ENCODE measurements at places on chromosomes 6 and 20.

DNA sequence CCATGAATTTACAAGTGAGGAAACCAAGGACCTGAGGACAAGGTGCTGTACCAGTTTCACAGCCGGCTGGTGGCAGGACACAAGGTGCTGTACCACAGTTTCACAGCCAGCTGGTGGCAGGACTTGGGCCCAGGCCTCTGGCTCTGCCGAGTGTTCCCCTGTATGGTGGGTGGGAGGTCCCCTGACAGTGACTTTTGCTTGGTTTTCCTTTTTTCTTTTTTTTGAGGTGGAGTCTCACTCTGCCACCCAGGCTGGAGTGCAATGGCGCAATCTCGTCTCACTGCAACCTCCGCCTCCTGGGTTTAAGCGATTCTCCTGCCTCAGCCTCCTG, 212.4 kb downstream of the LY86 start:
- no peak for DNase-seq

GRCh38 chr6:148885925-148886845, 139.4 kb downstream of the UST start:
- DNase-seq, result no peak

DNA sequence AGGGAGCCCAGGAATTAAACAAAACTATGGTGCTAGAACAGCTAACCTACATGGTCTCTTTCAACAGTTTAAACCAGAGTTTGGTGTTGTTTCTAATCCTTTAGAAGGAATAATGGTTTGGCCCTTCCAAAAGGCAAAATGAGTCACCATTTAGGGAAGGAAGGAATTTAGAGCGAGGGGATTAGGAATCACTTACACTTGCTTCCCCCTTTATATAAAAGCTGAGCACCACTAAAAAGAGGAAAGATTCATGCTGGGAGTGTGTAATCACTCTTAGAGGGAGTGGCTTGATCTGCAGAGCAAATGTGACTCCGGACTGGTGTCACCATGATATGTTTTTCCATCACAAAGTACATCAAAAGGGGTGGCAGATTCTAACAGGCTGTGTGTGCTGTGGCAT, 63.6 kb downstream of the F13A1 start:
- no peak for DNase-seq

GRCh38 chr6:6591778-6592465, 3.4 kb downstream of the LY86 start:
- DNase-seq, result peak; percentile 16

DNA sequence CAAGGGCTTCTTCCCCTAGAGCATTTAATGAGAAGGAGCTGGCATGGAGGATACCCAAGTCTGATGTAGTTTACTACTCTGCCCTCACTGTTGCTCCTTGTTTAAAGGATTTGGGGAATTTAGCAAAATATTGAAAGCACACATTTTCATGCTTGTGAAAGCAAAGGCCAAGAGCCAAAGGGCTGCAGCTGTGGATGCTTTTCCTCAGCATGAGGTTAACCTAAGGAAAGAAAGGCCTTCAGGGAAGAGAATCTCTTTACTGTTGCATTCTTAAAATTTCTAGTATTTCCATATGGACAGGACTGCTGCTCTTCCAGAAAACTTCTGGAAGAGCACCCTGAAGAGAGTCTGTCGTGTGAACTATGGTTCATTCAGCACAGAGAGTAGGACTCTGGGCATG, 45.9 kb upstream of the SASH1 start:
- DNase-seq, result no peak

DNA sequence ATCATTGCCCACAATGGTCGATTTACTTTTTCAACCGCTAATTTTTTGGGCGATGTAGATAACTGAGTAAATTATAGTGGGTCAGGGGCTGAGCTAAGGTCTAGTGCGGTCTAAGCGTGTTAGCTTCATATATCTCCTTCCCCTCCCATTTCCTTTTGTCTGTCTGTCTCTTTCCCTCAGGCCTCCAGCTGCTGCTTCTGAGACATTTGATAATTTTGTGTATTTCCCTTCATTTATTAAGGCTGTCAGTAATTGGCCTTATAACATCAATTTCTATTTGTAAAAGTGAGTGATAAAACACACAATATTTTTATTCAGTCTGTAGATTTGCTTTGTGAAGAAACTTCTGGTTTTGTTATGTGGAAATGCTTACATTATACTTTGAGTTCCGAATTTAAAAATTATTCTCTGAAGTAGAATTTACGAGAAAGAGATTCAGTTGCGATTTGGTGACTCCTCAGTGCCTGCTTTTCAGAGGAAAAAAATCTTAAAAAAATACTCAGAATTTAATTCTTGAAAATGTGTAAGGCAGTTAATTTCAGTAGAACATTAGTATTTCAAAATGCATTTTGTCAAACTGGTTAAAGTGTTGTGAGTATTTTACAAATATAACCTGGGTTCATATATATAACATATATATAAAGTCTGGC, 1.4 kb downstream of the TMEM170B start:
- DNase-seq, result no peak

- DNase-seq, result peak; percentile 78
Measured at GRCh38 chr6:27505209-27506027, 32.5 kb upstream of the ZNF184 start.

DNA sequence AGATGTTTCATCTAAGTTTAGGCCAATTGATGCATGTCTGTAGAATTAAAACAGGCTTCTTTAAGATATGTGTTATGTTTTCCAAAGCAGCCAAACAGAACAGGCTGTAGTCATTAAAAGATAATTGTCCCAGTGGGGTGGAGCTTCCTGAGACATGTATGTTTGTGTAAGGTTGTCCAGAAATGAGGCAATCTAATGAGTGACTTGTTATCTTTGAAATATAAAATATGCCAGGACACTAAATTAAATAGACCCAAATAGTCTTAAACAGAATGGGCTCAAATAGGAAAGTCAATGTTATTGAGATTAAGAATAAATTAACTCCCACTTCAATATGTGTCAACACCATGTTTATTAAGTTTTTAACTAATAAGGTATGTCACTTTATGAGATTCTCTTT, 204.7 kb upstream of the RNF217 start:
- no peak for DNase-seq

GRCh38 chr6:120254651-120255050, 905.1 kb upstream of the MAN1A1 start:
- no peak for DNase-seq

GRCh38 chr20:8583566-8584043, 451.5 kb downstream of the PLCB1 start:
- DNase-seq, result no peak

DNA sequence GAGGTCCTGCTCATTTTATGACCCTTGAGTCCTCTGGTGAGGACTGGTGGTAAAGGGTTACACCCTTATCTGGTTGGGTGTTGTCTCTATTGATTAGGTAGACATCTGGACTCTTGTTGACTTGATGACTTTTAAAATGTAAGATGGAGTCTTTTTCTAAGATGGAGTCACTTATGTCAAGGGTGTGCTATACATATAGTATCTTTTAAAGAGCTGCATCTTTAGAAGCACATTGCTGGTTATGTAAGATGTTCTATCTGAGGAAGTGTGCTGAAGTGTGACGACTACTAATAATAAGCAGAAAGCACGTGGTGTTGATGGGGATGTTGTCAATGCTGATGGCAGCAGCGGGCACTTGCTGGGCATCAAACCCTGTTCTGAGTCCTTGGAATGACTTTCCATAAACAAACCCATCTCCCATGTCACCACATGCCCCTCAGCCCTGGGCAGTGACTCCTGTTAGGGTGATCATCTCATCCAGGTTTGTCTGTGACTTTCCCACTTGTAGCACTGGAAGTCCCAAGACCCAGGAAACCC, 229.6 kb downstream of the EYA2 start:
- DNase-seq, result no peak

- no peak for DNase-seq
Measured at GRCh38 chr6:132088150-132088549, 137.0 kb upstream of the CCN2 start.

All from CD4-positive, alpha-beta T cell treated with Interleukin-1 beta for 1 hour (primary cell).